ENCODE measurements at places on chromosomes 6 and 20. TPM values are rescaled to one million over a fixed set of nuclear protein-coding genes. Genes with fewer than 3 reads are reported as not detected.

DNA sequence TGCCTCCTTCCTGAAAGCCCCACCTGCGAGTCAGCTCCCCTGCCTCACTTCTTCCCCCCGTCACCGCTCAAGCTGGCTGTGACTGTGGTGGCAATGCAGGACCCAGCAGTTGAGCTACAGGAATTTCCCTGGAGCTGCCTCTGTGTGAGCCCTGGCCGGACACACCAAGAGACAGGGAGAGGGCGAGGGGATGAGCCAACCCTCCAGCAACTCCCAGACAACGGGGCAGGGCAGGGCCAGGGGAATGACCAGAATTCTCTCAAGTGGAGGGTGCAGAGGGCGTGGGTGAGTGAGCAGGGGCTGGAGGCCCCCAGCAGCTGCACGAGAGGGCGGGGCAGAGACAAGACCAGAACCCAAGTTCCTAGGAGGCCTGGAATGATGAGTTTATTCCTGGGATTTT is 4.9 kb upstream of the ARFGAP1 start:
- peaks cover 13% of the 10 kb centered on the region for H3K4me1 ChIP-seq
- no peak for DNase-seq
- no peaks in the 10 kb centered on the region for H3K36me3 ChIP-seq
- no peak overlapping the region for H3K4me3 ChIP-seq
- H3K27me3 ChIP-seq = no peaks in the 10 kb centered on the region

CSE1L gene
- total RNA-seq = 54.9 TPM

ADGRF1 gene
- 1.5 TPM for total RNA-seq

LST1 gene
- not detected for total RNA-seq

- no peaks in the 10 kb centered on the region for H3K36me3 ChIP-seq
- H3K27ac ChIP-seq = no peak overlapping the region
- peaks cover 21% of the 10 kb centered on the region for H3K27me3 ChIP-seq
- H3K4me3 ChIP-seq = no peak overlapping the region
- DNase-seq = no peak
- H3K4me1 ChIP-seq = peaks cover 4% of the 10 kb centered on the region
Measured at GRCh38 chr20:10172998-10173655, 45.5 kb upstream of the SNAP25 start.

SPATA25 gene
- not detected for total RNA-seq
